Activated gamma-delta T cell (primary cell): ENCODE measurements at places on chromosomes 2 and 18.

DNA sequence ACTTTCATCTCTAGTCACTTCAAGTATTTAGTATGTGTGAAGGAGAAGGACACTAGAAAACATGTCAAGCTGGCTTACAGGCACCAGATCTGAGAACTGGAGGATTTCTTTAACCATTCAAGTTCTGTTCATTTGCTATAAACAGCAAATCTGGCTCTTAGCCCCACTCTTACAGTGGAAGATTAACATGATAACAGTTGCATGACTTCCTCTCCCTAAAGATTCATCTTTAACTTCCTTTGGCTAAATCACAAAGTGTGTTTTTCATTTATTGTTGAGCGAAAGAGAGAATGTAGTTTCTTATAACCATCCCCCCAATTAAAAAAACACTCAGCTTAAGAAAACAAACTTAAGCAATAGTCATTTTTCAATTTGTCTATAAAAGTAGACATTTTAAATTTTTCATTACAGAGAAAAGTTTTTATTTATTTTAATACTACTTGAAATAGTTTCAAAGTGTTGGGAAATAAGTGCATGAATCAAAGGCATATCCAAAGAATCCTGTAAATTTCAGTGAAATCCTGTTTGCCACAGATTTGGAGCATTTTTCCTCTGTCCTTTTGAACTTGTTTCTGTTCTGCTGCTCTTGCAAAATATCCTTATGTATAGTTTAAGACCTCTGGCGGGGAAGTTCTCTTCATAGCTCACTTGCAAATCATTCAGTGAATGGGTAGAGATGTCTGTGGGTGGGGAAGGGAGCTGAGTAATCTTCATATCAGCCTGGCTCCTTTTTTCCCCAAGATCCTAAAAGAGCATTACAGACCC, 241.0 kb upstream of the RBBP8 start:
- DNase-seq, result no peak

GRCh38 chr2:55116966-55117365, 66.7 kb upstream of the RTN4 start:
- no peak for DNase-seq

- DNase-seq, result no peak
Measured at GRCh38 chr2:43269706-43270105, 43.3 kb upstream of the ZFP36L2 start.

DNA sequence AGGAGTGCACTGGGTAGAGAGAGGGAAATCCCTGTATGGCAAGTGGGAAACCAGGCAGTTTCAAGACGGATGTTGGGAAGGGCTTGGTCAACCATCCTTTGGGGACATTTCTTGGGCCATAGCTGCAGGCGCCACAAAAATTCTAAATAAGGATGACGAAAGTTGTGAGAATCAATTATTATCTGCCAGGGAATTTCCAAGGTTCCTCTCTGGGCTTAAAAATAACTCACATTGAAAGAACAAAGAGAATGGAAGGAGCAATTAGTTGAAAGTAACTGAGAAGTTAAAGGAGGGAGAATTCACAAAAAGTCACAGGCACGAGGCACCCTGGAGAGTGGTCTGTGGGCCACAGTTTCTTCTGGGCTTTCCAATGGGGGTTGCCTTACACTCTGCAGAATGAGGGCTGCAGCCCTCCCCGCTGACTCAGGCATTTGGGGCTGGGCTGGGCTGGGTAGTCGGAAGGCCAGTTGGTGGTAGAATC, 195.7 kb downstream of the SMAD7 start:
- DNase-seq, result no peak
